ENCODE measurements at places on chromosomes 11 and 22. TPM values are rescaled to one million over a fixed set of nuclear protein-coding genes. Genes with fewer than 3 reads are reported as not detected.

GRCh38 chr11:96033599-96033998 lies 109.7 kb upstream of the MTMR2 start:
- no peak for DNase-seq

DNA sequence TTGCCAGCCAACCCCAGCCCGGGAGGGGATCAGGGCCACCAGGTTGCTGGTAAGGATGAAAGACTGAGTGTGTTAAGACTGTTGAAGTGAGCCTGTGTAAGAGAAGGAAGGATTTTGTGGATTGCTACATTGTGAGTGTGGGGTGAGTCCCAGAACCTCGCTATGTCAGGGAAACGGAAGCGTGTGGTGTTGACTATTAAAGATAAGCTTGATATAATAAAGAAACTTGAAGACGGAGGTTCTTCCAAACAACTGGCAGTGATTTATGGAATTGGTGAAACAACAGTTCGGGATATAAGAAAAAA lies 627 bp downstream of the JRKL start:
- DNase-seq = peak; percentile 30

GRCh38 chr11:8705146-8705545 lies 22.6 kb downstream of the RPL27A start:
- no peak for DNase-seq

GRCh38 chr22:37982151-37982785 lies 2.1 kb downstream of the SOX10 start:
- DNase-seq = no peak

DNA sequence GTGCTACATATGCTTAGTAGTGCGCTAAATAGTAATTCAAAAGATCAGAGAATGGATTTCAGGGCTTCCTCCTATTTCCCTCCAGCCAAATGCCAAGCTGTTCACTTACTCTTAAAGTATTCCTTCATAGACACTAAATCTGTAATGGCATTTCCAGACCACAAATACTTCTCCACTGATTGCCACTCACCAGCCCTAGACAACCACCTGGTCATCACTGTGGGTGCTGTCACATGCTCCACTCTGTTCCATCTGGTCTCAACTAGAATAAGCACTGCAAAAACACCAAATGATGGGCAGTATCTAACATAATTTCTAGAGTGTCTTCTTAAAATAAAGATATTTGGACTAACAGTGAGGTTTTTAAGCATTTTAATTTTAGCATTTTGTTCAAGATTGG lies 341.3 kb downstream of the AASDHPPT start:
- DNase-seq = no peak

- DNase-seq = no peak
Observed at GRCh38 chr11:60371386-60371785, 6.9 kb upstream of the MS4A7 start.

GRCh38 chr11:123164732-123165450 lies 30.2 kb downstream of the CLMP start:
- peak; percentile 44 for DNase-seq

- DNase-seq = no peak
Observed at GRCh38 chr22:36884349-36885158, 23.7 kb downstream of the NCF4 start.

- DNase-seq = no peak
Observed at GRCh38 chr11:65008873-65009272, 5.1 kb upstream of the ARL2 start.

GRCh38 chr22:44214187-44214586 lies 33.5 kb downstream of the PARVG start:
- DNase-seq = no peak

DNA sequence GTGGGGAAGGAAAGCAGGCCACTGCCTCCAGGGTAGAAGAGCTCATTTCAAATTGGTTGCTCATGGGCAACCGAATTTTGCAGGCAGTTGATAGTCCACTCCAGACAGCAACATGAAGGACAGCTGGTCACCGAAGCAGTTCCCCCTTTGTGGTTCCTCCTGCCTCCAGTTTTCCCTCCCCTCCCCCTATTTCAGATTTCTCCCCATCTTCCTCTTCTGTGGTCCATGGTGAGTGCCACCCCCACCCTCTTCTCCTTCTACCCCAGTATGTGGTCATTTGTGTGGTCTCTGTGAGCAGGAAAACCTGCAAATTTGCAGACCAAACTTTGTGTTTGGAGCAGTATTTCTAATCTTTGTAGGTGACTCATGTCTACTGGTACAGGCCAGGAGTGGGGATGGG lies 38.2 kb upstream of the PAK1 start:
- DNase-seq = no peak

DNA sequence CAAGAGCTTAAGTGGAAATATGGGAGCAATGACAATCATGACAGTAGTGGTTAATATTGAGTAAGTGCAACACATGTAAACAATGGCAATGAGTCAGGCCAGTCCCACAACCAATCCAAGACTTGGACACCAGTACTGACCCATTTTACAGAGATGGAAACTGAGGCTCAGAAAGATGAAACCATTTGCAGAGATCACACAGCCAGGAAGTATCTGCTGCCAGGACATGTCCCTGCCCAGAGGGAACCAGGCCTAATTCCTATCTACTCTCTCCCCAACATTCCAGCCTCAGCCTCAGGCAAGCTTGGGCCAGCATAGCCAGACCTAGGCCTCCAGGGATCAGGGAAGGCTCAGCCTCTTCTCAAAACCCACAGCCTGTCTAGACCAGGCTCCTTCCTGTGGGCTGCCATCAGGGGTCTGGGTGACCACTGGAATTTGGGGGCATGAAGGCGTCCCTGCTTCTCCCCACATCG lies 395.1 kb downstream of the MN1 start:
- DNase-seq = peak; percentile 22

GRCh38 chr11:18853086-18853720 lies 61.6 kb upstream of the PTPN5 start:
- peak; percentile 19 for DNase-seq

DNA sequence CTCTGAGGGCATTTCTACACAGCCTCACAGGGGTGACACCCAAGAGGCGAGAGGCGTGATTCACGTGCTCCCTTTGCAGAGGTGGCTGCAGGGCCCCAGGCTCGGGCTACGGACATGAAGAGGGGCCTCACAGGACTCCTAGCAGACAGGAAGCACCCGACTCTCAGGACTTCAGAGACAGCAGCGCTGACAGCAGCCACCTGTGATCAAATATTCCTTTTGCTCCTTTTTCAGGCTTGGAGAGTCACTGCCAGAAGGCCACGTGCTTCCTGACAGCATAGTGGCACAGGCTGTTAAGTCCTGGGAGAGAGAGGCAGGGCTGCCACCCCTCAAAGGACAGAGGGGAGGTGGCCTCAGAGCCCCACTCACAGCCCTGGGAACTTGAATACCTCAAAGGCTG lies 348.9 kb downstream of the CADM1 start:
- no peak for DNase-seq

GRCh38 chr22:19713650-19714311 lies 522 bp upstream of the SEPTIN5 start:
- no peak for DNase-seq

DNA sequence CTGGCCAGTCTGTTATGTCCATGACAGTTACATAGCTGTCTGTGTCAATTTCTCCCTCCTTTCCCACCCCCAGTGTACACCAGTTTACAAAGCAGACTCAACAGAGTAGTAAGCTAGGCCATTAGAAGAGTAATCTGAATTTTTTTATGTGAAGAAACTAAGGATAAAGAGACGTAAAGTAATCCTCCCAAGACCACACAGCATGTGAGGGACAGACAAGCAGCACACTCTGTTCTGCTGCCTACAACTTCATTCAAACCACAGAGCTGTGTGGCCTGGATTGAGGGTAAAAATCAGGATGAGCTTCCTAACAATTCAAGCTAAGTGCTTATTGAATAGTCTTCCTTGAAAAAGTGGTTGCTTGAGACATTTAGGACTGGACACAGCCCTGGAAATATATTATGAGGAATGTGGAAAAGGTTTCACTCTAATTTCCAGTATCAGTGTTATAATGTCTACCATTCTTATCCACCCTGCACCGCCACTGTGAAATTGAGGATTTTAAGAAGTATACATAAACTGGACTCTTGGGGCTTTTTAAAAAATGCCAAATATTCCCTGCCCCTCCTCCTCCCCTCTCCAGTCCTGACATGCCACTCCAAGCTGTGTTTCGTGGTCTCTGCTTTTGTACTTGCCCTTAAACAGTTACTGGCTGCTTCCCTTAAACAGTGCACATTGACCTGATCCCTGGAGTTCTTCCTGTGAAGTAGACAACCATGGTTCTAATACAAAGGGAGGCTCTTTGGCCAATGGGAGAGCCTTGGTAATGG lies 40.9 kb downstream of the EXT2 start:
- DNase-seq = no peak

GRCh38 chr11:10441091-10441490 lies 14.0 kb upstream of the AMPD3 start:
- DNase-seq = peak; percentile 64

DDX10 gene
- 31.9 TPM for total RNA-seq

POU2AF1 gene
- not detected for total RNA-seq

HARBI1 gene
- 6.1 TPM for total RNA-seq

SLC25A18 gene
- not detected for total RNA-seq

ARCN1 gene
- total RNA-seq = 176 TPM

PIK3IP1 gene
- 12.9 TPM for total RNA-seq

UPK3A gene
- total RNA-seq = not detected

All from IMR-90 (cell line).